NCI-H1694 treated with DMSO at 0.1 percent for 48 hours (cell line): ENCODE measurements at places on chromosomes 2 and 18.

DNA sequence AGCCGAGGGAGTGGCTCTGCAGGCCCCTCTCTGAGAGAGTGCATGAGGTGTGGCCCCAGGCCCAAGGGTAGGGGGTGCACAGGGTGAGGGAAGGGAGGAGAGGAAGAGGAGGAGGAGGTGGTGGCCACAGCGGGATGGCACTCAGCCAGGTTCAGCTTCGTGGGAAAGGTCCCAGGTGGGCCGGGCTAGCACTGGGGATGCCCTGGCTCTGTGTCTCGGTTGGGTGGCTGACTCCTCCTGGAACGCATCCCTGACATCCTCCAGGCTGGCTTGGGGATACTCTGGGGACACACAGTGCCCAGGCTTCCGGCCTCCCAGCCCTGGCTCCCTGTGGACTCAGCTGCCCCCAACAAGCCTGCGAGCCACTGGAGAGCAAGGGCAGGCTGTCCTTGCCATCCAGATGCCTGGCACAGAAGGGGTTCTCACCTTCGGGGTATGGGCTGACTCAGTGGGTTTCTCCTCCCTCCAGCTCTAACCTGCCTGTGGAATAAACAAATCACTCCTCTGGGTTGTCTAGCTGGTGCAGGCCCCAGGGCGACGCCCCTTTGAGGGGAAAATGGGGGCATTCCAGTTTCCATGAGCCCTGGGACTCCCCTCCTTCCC lies 582 bp upstream of the ZAP70 start:
- DNase-seq = no peak

GRCh38 chr2:206869824-206870495 lies 69.4 kb upstream of the CPO start:
- DNase-seq = no peak

DNA sequence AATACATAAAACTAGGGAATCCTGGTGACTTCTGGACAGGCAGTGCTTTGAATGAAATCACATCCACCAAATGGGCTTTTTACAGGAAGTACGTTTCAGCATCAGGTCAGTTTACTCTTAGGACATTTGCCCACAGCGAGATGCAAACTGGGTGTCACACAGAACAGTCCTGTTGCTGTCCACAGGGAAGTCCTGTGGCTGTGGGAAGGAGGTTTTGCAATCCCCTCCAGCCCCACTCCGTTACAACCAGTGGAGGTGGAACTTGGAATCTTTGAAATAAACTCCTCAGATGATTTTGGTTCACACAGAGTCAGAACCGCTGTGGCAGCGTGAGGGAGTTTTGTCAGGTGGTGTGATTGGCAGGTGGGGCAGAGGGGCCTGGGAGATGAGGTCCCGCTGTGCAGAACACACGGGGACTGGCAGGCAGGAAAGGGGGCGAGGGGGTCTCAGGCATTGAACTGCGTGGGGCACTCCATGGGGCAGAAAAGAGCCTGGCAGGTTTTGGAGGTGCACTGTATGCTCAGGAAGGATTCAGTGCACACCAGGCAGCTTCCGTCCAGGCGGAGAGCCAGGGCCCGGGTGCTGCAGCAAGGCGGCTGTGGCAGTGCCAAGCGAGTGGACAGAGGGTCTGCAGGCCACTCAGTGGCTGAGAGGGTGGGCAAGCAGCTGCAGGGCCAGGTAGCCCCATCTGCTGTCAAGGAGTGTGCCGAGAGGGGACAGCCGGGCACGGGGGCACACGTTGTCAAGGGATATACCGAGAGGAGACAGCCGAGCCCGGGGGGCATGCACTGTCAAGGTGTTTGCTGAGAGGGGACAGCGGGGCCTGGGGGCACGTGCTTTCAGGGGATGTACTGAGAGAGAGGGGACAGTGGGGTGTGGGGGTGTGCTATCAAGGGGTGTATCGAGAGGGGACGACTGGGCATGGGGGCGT lies 148.7 kb downstream of the LDLRAD4 start:
- DNase-seq = no peak

- no peak for DNase-seq
These were observed 504.2 kb downstream of the ZEB2 start for GRCh38 chr2:144015655-144016245.

DNA sequence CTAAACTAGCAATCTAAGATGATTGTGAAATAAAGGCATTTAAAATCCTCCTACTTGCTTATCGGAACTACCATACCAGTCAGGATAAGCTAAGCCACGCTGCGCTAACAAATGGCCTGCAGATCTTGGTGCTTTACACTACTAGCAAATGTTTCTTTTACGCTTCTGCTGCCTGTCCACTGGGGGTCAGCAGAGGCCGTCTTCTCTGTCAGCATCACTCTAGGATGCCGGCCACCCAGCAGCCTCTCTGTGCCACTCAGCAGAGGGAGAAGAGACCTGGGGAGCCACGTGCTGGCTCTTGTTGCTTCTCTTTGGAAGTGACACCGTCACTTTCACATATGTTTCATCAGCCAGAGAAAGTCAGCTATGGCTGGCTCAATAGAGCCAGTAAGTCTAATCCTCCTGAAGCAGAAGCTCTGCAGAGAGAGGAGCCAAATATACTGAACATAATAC lies 36.6 kb downstream of the COPS8 start:
- DNase-seq = peak; percentile 52

DNA sequence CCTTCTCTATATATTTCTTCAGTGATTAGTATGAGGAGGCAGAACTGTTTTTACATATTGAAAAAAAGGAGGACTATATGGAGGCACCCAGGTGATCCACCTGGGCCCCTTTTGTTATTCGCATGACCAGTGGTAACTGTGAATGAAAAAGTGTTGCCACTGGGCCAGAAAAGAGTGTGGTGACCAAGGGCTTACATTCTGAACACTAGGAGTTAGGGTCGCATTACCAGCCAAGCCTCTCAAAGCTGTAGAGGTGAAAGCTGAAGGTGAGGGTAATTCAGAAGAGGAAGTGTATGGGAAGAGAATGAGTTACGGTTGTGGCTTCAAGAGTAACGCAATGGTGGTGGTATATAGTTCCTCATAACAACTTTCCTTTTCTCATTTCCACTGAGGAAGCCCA lies 487.6 kb downstream of the TMEM182 start:
- DNase-seq = no peak

DNA sequence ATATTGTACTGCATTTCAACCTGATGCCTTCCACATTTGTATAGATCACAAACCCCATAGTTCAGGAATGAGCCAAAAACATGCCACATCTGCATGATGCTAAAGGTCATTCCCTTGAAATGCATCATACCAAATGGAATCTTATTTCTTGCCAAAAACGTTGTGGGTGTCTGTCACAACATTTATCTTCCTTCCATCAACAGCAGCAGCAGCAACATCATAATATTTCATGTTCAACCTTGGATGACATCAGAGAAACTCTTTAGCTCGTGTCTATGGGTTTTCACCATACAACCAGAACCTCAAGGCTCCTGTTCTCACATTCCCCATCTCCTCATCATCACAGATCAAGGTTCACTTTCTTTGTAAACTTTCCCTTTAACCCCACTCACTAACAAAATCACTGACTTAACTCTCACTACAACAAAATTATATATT lies 221.3 kb upstream of the CTAGE1 start:
- DNase-seq = no peak
